Osteocyte (in vitro differentiated cells): ENCODE measurements at places on chromosomes 5 and 9. TPM values are rescaled to one million over a fixed set of nuclear protein-coding genes. Genes with fewer than 3 reads are reported as not detected.

DNA sequence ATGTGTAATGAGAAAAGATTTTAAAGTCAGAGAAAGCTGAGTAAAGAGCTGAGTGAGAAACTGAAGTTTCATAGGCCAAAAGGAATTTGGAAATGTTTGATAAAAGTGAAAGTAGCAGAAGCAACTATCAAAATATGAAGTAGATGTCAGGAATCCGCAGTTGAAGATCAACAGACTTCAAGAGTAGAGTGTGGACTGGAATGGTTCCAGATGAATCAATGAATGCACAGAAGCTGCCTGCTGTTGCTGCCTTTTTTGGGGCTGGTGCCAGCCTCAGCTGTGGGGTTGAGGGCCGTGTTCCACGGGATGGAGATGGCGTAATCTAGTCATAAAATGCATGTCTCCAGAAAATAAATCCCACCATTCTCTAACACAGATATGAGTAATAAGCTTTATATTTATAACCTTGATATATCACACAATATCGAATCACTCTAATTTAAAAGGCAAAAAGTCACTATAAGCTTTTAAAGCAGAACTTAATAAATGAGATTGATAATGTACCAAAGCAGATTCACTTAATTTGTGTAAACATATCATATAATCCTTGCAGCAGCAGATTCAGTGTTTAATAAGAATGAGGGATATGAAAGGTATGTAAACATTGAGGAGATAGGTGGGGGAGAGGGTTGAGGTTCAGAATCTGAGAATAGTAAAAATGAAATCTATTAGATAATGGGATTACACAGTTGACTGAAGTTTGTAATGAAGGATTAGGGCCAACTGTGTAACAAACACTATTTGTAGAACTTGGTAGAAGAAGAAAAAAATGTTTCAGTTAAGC lies 652.3 kb upstream of the FTMT start:
- H3K36me3 ChIP-seq = no peaks in the 10 kb centered on the region
- H3K27ac ChIP-seq = peak overlapping the region; percentile 56
- H3K4me3 ChIP-seq = peak overlapping the region; percentile 9
- H3K27me3 ChIP-seq = no peaks in the 10 kb centered on the region

DNA sequence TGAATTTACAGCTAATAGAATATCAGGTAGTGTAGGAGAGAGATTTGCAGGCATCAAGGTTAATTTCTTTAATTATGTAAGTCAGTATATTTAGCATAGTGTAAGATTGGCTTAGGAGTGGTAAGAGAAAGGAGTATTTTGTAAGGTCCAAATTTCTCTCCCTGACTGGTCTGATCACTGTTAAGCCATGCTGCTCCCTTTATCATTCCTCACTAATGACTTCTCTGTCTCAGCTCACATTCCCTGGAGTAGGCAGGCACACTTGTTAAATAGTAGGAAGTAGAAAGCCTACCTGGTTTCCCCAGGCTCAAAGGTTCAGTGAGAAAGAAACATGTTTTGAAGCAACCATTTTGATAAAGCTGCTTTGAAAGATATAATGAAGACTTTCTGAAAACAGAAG lies 90.7 kb downstream of the SMIM15 start:
- no peaks in the 10 kb centered on the region for H3K27me3 ChIP-seq
- no peak overlapping the region for H3K4me3 ChIP-seq
- no peak overlapping the region for H3K27ac ChIP-seq
- H3K36me3 ChIP-seq = no peaks in the 10 kb centered on the region

DNA sequence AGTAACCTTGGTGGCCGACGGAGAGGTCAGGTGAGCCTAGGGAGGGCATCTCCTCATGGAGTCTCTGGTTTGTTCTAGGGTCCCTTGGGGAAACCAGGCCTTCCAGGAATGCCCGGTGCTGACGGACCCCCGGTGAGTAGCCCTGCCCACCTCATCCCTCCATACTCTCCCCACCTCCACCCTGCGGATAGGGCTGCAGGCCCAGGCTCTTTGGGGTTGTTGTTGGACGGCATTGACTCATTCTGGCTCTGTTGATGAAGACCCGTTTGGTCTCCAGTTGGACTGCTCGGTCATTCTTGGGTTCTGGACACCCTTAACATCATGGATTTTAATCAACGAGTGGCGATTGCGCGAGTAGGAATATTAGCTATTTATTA lies 112.3 kb upstream of the FCN2 start:
- no peak for DNase-seq
- H3K27me3 ChIP-seq = no peaks in the 10 kb centered on the region
- H3K4me3 ChIP-seq = no peak overlapping the region

GRCh38 chr9:135061441-135061840 lies 26.0 kb upstream of the OLFM1 start:
- no peak for DNase-seq
- no peaks in the 10 kb centered on the region for H3K4me1 ChIP-seq

Gene ARID3C
- total RNA-seq = not detected in 2 replicates

DNA sequence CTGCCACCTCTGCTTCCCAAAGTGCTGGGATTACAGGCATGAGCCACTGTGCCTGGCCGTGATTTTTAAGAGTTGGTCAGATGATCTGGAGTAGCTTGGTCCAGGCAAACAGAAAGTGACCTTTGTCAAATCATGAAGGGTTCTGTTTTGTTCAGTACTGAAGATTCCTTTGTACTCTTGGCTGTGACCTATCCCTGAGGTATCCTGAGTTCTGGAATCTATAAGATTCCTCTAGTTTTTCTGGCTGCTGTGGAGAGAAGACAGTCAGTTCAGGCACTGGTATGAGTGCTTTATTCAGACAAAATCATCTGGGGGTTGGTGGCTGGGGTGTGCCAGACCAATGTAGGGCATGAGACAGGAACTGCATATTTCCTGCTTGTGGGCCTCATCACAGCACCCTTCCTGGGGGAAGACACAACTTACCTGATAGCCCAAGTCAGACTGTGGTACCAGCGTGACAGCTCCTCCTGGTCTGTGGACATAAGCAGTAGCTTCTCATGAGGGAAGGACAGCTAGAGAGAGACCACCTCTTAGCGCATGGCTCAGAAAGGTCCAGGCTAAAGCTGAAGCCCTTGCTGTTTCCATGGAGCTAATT lies 3.1 kb downstream of the ARHGEF39 start:
- no peak overlapping the region for H3K4me3 ChIP-seq
- peaks cover 9% of the 10 kb centered on the region for H3K36me3 ChIP-seq
- DNase-seq = no peak
- H3K27ac ChIP-seq = peak overlapping the region; percentile 39
- H3K27me3 ChIP-seq = no peaks in the 10 kb centered on the region
- peaks cover 68% of the 10 kb centered on the region for H3K4me1 ChIP-seq

Gene MCTP1
- 0.50 and 0.67 TPM in 2 replicates for total RNA-seq

DNA sequence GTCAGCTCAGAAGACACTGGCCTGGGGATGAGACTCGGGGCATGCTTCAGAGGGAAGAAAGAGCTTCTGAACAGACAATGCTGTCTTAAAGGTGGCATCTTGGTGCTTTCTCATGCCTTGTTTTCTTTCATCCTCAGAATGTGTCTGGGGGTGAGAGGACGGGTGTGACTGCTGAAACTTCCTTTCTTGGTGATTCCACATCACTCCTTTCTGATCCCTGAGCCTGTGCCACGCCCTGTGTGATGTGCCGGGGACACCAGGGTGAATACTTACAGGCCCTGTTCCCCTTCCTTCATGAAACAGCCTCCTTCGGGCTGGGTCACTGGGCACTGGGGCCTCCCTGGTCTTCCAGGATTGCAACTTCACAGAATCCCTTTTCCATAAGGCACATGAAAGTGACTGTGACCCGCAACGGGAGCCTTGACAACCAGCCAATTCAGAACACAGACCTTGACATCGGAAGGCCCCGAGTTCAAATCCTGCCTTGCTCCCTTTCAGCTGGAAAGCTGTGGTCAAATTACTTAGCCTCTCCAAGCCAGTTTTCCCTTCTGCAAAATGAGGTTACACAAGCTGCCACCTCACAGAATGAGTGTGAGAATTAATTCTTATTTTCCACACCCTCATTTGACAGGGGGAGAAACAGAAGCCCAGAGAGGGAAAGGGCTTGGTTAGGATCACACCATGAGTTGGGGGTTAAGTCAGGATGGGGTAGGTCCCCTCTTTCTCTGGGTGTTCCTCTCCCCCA lies 44.1 kb upstream of the IL17B start:
- H3K27ac ChIP-seq = peak overlapping the region; percentile 82
- DNase-seq = no peak
- H3K27me3 ChIP-seq = no peaks in the 10 kb centered on the region
- H3K4me3 ChIP-seq = no peak overlapping the region

GRCh38 chr9:98565152-98566135 lies 143.3 kb downstream of the GABBR2 start:
- H3K27me3 ChIP-seq = peaks cover 3% of the 10 kb centered on the region
- peak; percentile 71 for DNase-seq
- no peaks in the 10 kb centered on the region for H3K36me3 ChIP-seq
- H3K4me3 ChIP-seq = no peak overlapping the region
- no peak overlapping the region for H3K27ac ChIP-seq
- no peaks in the 10 kb centered on the region for H3K4me1 ChIP-seq
